CD4-positive, alpha-beta T cell treated with Interleukin-4 for 4 hours (primary cell): ENCODE measurements at places on chromosomes 3 and 15.
A peak's percentile ranks its signal among the peaks of the same experiment; 100 is the strongest.

- no peak for DNase-seq
Observed at GRCh38 chr3:45574067-45574494, 20.5 kb upstream of the LIMD1 start.

- DNase-seq, result no peak
Observed at GRCh38 chr3:119596398-119596797, 1.3 kb upstream of the PLA1A start.

- DNase-seq, result no peak
Observed at GRCh38 chr3:109927161-109927560, 589.8 kb upstream of the DPPA4 start.

- DNase-seq, result no peak
Observed at GRCh38 chr3:136957751-136958288, at the start of gene IL20RB. TSS of gene IL20RB (plus strand) at chr3:136957983. CDS start at chr3:136958114, 131 bp downstream.

DNA sequence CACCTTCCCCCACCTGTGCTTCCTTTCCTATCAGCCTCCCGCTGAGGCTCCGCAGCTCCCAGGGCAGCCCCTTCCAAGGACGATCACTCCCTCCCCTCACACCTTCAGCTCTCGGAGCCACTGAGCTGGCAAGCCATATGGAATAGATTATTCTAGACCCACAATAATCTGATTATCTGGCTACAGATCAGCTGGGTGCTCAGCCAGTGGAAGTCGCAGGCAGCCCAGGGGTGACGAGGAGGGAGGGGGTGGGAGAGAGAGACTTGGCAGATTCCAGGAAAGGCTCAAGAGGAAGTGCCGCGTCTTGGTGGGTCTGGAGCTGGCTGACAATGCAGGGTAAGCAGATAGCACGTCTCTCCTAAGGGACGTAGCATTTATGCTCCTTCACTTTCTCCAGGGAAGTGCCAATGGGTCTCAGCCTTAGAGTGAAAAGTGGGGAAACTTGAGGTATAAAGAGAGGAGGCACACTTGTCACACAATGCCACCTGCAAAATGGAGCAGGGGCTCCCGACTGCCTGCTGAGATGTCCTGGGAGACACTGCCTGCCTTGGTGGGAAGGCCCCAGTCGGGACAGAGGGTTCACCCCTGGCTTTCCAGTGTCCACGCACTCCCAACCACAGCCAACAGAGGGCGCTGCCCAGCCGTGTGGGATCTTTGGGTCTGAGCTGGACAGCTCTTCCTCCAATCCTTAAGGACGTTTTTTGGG lies 9.4 kb upstream of the MESP1 start:
- DNase-seq, result peak; percentile 44

GRCh38 chr3:28244491-28244890 lies 3.1 kb downstream of the CMC1 start:
- DNase-seq, result no peak

- DNase-seq, result no peak
Observed at GRCh38 chr3:60009931-60010478, 960.2 kb upstream of the CFAP20DC start.

DNA sequence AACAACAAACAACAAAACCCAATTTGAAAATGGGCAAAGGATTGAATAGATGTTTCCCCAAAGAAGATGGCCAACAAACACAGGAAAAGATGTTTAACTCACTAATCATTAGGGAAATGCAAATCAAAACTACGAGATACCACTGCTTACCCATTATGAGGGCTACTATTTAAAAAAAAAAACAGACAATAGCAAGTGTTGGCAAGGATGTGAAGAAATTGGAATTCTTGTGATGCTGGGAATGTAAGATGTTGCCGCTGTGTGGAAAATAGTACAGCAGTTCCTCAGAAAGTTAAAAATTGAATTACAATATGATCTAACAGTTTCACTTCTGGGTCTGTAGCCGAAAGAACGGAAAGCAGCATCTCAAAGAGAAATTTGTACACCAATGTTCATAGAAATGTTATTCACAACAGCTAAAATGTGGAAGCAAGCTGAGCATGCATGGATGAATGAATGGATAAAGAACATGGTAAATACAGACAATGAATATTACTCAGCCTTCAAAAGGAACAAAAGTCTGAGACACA lies 121.9 kb downstream of the CHSY1 start:
- no peak for DNase-seq

- no peak for DNase-seq
Observed at GRCh38 chr3:98788651-98789050, 25.5 kb downstream of the ST3GAL6 start.

DNA sequence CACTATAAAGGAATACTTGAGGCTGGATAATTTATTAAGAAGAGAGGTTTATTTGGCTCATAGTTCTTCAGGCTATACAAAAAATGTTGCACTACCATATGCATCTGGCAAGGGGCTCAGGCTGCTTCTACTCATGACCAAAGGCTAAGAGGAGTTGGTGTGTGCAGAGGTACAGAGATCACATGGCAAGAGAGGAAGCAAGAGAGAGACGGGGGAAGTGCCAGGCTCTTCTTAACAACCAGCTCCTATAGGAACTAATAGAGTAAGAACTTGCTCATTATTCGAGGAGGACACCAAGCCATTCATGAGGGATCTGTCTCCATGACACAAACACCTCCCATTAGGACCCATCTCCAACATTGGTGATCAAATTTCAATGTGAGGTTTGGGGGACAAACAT lies 6.0 kb upstream of the FNDC3B start:
- no peak for DNase-seq

- DNase-seq, result no peak
Observed at GRCh38 chr3:2454865-2455264, 356.2 kb downstream of the CNTN4 start.

DNA sequence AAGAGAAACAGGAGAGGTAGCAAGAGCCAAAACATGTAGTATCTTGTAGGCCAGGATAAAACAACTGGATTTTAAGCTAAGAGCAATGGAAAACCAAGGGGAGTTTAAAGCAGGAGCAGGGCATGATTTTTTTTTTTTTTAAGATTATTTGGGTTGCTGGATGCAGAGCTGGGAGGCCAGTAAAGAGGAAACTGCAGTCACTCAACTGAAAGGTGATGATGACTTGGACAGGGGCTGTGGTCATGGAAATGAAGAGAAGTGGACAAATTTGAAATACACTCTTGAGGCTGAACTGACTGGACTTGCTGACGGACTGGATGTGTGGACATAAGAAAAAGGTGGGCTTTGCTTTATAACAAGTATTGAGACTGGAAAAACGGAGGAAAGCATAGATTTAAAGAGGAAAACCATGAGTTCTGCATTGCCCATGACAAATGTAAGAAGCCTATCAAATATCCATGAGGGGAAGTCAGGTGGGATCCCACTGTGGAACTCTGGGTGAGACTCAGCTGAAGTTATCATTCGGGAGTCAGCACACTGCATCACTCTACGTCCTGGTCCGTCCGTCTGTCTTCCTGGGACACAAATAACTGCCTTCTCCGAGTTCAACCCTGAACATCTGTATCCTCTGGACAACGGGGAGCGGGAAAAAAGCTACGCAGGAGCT lies 688 bp downstream of the XPC start:
- no peak for DNase-seq

DNA sequence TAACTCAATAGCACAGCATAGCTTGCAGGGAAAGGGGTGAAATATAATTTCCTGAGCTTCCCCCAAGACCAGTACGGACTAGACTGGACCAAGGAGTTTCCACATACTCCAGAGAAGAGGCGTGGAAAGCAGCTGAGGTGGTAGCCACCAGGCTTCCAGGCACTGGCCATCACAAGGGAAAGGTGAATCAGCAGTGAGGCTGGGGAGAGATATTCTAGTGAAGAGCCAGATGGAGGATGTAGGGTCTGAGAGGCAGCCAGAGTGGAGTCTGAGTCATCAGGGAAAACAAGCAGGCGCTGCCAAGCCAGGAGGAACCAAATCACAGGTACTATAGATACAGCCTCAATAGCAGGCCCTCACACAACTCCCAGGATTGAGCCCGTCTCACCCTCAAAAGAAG lies 9.6 kb upstream of the RASA2 start:
- no peak for DNase-seq

DNA sequence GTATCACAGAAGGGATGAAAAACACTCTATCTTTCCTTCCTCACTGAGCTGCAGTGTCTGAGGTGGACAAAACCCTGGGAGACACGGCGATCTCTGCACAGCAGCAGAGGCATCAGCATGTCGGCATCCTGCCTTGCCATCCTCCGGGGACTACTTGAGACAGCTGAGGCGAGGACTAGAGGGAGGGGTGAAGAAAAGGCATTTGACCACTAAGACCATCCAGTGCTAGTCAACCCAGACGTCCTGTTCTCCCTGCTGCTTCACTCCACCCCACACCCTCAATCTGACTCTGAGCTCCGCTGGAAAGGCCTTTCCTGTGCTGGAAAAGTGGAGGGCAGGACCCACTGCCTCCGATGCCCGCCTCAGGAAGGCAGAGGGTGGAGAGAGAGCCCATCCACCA lies 67.3 kb downstream of the VGLL4 start:
- DNase-seq, result no peak

DNA sequence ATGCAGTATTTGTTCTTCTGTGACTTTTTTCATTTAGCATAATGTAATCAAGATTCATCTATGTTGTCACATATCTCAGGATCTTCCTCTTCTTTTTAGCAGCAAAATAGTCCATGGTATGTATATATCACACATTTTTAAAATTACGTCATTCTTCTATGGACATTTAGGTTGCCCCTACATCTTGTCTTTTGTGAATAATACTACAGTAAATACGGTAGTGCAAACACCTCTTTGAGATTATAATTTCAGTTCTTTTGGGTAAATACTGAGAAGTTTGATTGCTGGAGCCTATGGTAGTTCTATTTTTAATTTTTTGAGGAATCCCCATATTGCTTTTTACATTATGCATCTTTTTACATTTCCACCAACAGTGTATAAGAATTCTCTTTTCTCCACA lies 1174.9 kb downstream of the NSUN3 start:
- no peak for DNase-seq

GRCh38 chr3:29932696-29933325 lies 651.9 kb downstream of the RBMS3 start:
- DNase-seq, result no peak

DNA sequence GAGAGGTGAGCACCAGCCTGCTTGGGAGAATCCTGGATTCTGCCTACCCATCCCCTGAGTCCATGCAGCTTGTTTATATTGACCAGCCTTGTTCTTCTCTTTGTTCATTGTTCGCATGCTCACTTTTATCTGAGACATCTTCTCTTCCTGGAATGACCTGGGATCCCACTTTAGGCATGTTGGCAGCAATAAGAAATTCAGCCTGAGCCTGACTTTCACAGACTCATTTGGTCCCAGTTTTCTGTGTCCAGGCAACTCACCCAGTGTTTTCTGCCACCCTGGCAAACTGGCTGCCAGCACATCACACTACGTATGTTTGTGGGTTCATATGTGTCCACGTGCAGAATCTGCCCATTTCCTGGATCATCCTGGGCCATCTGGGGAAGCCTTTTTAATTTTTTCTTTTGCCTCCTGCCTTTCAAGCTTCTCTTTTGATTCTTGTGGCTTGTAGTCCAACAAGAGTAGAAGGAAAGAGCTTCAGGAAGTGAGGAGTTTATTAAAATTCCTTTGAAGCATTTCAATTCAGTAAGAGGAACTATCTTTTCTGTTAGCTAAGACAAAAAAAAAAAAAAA lies 199.9 kb downstream of the FNDC3B start:
- no peak for DNase-seq

DNA sequence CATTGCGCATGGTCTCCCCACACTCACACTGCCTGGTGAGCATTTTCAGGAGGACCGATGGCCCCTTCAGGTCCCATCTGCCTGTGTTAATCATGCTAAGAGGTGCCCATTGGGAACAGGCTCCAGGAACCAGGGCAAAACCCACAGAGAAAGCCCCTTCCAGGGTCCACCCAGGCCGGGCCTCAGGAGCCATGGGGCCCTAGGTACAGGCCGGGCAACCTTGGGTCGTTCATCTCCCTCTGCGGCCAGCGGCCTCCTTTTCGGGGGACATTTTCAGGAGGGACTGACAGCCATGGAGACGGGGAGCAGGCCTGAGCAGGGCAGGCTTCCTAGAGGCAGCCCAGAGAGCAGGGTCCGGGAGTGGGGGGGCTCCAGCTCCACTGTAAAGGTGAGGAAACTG lies 68.0 kb upstream of the TAMM41 start:
- no peak for DNase-seq

DNA sequence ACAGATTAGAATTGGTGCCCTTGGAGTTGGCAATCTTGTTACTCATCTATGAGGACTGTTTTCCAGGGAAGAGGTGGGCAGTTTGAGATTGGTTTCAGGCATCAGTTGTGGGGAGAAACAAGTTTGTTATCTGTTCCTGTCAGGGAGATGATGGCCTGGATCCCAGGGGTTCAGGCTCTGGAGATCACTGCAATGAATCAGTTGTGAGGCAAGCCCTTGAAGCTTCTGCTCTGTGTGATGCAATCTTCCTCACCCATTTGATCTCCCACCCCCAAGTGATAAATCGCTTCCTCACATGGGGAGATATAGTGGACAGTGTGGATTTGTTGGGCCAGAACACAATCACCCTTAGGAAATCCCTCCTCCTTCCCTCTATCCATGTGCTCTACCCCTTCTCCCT lies 276.6 kb upstream of the LRTM1 start:
- DNase-seq, result no peak

DNA sequence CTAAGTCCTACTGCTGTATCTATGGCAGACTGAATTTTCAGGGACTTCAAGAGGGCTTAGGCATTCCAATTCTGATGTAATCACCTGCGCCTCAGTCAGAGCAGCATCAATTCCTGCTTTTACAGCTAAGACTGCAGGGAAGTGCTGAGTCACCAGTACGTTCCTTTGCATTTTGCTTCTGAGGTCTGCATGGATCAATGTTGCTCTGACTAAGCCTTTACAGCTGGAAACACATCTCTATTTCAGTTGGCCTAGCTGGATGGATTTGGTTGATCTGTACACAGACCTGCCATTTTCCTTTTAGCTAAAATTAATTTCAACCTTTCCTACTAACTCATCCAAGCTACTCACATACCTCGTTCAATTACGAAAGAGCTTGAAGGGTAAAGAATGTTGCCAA lies 51.3 kb downstream of the ETV5 start:
- DNase-seq, result no peak

DNA sequence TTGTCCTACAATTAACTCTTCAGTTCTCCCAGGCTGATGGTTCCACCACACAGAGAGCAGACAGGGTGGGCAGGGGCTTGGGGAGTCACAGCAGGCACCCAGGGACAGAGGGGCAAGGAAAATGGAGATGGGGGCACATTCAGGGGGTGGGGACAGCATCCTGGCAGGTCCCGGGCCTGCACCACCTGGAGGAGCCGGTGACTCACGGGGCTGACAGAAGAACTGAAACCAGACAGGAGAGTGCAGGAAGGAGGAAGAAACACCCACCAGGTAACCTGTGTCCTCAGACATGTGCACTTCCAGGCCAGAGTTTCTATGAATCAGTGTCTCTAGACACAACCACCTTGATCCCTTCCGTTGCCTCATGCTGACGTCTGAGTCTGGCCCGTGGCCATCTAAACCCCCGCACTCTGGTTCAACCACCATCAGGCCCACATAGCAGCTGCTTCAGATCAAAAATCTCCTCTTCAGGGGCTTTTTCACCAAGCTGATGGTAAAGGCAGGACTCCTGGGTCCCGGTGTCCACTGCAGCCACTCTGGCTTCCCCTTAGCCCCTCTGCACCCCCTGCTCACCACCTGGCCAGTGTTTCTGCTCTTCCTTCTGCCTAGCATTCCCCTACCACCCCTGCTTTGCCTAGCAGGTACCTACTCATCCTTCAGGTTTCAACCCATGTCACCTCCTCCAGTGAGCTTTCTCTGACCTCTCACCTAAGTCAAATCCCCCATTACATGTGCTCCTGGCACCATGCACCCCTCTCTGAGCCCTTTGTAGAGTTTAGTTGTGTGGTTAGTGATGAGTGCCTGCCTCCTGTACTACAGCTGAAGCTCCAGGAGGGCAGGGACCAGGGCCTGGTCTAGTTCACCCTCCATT lies 16.5 kb upstream of the CYP11A1 start:
- peak; percentile 60 for DNase-seq
